ENCODE measurements at places on chromosomes 6 and 20. TPM values are rescaled to one million over a fixed set of nuclear protein-coding genes. Genes with fewer than 3 reads are reported as not detected.
A peak's percentile ranks its signal among the peaks of the same experiment; 100 is the strongest.

GRCh38 chr6:128597956-128598355 lies 77.6 kb upstream of the PTPRK start:
- DNase-seq, result no peak
- H3K36me3 ChIP-seq, result no peaks in the 10 kb centered on the region
- peaks cover 52% of the 10 kb centered on the region for H3K4me1 ChIP-seq
- H3K27ac ChIP-seq, result peak overlapping the region; percentile 81
- H3K4me3 ChIP-seq, result no peak overlapping the region

The PRRT1 gene
- 12.6 TPM for total RNA-seq

GRCh38 chr6:53811082-53811481 lies 16.3 kb downstream of the LRRC1 start:
- peak; percentile 76 for DNase-seq
- H3K27ac ChIP-seq, result peak overlapping the region; percentile 33
- H3K27me3 ChIP-seq, result no peaks in the 10 kb centered on the region
- H3K4me1 ChIP-seq, result peaks cover 44% of the 10 kb centered on the region
- no peak overlapping the region for H3K4me3 ChIP-seq

DNA sequence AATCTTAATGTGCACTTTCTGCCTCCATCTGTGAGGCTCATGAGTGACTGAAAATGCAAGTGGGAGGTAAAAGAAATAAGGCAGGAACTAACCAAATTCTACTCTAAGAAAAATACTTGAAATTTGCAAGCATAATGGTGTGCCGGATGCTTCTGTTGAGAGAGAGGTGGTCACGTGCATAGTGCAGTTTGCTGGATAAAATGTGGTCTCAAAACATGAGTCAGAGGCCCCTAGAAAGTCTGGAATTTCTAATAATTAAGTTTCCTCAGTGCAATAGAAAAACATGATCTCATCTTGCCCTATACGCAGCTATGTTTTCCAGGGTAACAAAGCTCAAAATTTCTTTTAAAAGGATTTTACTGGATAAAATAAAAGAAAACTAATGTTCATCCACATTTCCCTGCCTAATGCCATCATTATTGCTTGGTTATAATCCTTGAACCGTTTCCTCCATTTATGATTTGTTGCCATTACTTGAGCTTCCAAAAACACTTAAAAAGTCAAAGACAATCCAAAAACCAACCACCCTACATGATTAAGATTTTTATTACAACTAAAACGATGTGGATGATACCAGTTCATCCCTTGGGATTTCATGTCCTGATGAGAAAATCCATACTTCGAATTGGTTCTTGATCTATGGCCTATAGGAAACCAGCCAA lies 351.7 kb upstream of the ARID1B start:
- no peak overlapping the region for H3K27ac ChIP-seq
- H3K36me3 ChIP-seq, result no peaks in the 10 kb centered on the region
- peaks cover 13% of the 10 kb centered on the region for H3K4me1 ChIP-seq
- DNase-seq, result no peak

DNA sequence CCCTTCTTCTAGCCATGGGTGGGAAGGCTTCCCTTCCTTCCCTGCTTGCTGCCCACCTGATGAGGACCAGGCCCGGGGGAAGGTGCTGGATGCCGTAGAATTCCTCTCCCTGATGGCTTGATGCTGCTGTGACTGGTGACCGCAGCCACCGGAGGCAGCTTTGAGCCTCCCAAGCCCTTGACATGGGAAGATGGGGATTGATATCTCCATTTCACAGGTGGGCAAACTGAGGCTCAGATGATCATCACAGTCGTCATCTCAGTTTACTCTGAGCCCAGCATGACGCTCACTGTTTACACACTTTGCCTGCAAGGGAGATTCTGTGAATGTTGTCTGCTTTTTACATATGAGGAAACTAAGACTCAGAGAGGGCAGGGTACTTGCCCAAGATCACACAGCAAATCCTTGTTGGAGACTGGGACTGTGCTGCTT lies 43.9 kb downstream of the SRC start:
- H3K4me3 ChIP-seq, result no peak overlapping the region
- H3K27ac ChIP-seq, result no peak overlapping the region
- no peak for DNase-seq
- H3K36me3 ChIP-seq, result no peaks in the 10 kb centered on the region
- H3K27me3 ChIP-seq, result no peaks in the 10 kb centered on the region

DNA sequence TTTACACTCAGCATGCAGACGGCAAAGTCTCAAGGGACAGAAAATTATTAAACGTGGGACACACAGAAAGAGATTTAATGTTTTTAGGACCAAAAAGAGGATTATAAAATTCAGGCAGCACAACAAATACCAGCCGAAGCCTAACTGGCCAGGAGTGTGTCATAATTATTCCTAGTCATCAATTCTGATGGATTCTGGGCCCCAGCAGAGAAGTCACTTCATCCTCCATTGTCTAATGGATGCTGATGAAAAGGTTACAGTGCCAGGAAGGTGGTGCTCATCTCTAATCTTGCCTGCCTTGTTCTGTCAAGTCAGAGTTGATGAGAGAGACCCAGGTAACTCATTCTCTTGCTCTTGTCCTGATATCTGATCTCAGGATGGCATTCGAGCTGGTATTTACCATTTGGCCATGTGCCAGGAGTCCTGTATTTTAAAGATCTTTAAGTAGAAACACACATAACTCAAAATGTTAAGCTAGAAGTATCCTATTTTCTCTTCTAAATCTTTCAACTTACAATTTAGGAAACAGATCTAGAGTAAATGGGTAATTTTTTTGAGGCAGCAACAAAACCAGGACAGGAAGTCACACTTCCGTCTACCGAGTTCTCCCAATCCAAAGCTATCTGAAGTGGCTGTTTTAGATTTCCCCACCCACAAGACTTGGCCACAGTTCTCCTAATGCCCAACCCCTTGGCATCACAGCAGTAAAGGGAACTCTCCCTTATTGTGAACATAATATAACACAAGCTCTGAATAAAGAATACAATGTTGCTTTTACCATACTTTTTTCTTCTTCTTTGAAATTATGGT lies 50.0 kb downstream of the ADAT2 start:
- peaks cover 69% of the 10 kb centered on the region for H3K4me1 ChIP-seq
- H3K27ac ChIP-seq, result peak overlapping the region; percentile 10
- DNase-seq, result peak; percentile 52
- H3K4me3 ChIP-seq, result no peak overlapping the region
- H3K27me3 ChIP-seq, result no peaks in the 10 kb centered on the region
- H3K36me3 ChIP-seq, result no peaks in the 10 kb centered on the region

DNA sequence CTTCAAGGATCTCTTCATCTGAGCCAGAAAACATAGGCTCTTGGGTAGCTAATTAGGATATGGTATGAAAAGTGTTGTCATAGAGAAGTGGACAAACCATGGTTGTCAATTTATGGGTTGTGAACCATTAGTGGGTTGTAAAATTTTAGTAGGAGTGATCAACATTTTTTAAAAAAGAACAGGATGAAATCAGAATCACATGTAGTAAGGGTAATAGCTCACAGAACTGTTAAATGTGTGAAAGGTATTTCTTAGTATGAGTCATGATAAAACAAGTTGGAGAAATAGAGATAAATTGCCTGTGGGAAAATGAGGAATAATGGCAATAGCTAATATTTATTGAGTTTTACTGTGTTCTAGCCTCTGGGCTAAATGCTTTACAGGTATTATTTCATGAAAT lies 113.4 kb downstream of the MAP3K4 start:
- H3K27me3 ChIP-seq, result no peaks in the 10 kb centered on the region
- no peak overlapping the region for H3K4me3 ChIP-seq
- DNase-seq, result no peak
- H3K27ac ChIP-seq, result peak overlapping the region; percentile 29

DNA sequence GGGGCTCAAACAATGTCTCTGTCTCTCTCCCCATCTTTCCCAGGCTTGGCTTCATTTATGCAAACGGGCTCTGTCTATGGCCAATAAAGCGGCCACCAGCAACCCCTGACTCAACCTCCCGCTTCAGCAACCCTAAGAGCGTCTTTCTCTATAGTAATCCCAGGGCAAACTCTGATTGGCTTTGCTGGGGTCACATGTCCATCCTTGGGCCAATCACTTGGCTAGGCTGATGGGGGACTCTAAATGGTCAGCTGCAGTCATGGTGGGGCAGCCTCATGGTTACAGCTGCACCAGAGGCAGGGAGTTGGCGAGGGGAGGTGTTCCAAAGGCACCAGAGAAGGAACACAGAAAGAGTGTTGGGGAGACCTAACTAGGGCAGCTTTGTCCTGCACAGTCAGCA lies 68.5 kb upstream of the BLCAP start:
- H3K36me3 ChIP-seq, result no peaks in the 10 kb centered on the region
- H3K4me1 ChIP-seq, result no peaks in the 10 kb centered on the region
- no peak overlapping the region for H3K27ac ChIP-seq
- no peak overlapping the region for H3K4me3 ChIP-seq
- H3K27me3 ChIP-seq, result peaks cover 93% of the 10 kb centered on the region

GRCh38 chr20:46773680-46774079 lies 64.2 kb downstream of the SLC2A10 start:
- no peak overlapping the region for H3K4me3 ChIP-seq
- no peaks in the 10 kb centered on the region for H3K27me3 ChIP-seq
- H3K36me3 ChIP-seq, result no peaks in the 10 kb centered on the region
- 0 out of 2 replicates have a peak, but pooled peaks cover 6% of the 10 kb centered on the region for H3K4me1 ChIP-seq
- no peak for DNase-seq
- no peak overlapping the region for H3K27ac ChIP-seq

- no peaks in the 10 kb centered on the region for H3K4me1 ChIP-seq
- no peak overlapping the region for H3K27ac ChIP-seq
- no peak for DNase-seq
Observed at GRCh38 chr20:47051936-47052526, 157.4 kb downstream of the EYA2 start.

- no peaks in the 10 kb centered on the region for H3K27me3 ChIP-seq
- no peaks in the 10 kb centered on the region for H3K36me3 ChIP-seq
- H3K27ac ChIP-seq, result peak overlapping the region; percentile 92
- H3K4me1 ChIP-seq, result peaks cover 64% of the 10 kb centered on the region
Observed at GRCh38 chr20:50333812-50334211, 143.2 kb downstream of the CEBPB start.

The LINC00237 gene
- total RNA-seq, result not detected

The RUNX2 gene
- 10.4 TPM for total RNA-seq

GRCh38 chr6:19839788-19840187 lies 2.6 kb downstream of the ID4 start:
- H3K36me3 ChIP-seq, result no peaks in the 10 kb centered on the region
- no peak overlapping the region for H3K4me3 ChIP-seq
- peaks cover 17% of the 10 kb centered on the region for H3K27me3 ChIP-seq
- H3K27ac ChIP-seq, result no peak overlapping the region
- peaks cover 13% of the 10 kb centered on the region for H3K4me1 ChIP-seq

DNA sequence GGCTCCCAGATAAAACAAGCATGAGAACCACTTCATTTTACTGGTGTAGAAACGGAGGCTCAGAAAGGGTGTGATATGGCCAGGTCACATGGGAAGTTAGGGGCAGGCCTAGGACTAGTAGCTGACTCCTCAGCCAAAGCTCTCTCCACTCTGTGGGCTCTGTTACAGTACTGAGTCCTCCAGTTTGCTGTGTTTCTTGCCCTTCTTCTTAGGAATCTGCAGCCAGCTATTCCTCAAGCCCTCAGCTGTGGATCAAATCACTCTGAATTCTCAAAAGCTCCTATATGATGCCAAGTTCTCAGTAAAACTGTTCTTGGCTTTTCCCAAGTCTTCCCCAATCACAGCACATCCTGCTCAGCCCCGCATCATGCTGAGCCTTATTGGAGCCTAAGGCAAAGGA lies 42.5 kb upstream of the ADGRF1 start:
- no peaks in the 10 kb centered on the region for H3K27me3 ChIP-seq
- no peak overlapping the region for H3K4me3 ChIP-seq
- peaks cover 21% of the 10 kb centered on the region for H3K4me1 ChIP-seq
- no peak overlapping the region for H3K27ac ChIP-seq

DNA sequence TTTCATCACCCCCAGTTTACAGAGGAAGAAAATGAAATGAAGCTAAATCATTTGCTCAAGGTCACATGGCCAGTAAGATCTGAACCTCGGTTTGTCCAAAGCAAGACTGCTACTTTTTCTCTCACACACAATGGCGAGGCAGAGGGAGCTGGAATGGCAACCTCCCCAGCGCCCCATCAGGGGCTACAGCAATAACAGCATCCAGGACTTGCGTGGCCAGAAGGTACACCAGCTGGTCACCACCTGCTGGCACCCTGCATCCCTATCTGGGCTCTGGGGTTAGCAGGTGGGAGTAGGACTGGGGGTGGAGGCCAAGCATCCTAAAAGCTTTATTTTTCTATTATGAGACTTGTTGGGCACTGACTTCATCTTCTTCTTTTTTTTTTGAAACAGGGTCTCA lies 41.3 kb downstream of the TTI1 start:
- no peak for DNase-seq
- H3K4me1 ChIP-seq, result peaks cover 16% of the 10 kb centered on the region
- H3K4me3 ChIP-seq, result no peak overlapping the region
- H3K36me3 ChIP-seq, result no peaks in the 10 kb centered on the region
- H3K27me3 ChIP-seq, result no peaks in the 10 kb centered on the region

DNA sequence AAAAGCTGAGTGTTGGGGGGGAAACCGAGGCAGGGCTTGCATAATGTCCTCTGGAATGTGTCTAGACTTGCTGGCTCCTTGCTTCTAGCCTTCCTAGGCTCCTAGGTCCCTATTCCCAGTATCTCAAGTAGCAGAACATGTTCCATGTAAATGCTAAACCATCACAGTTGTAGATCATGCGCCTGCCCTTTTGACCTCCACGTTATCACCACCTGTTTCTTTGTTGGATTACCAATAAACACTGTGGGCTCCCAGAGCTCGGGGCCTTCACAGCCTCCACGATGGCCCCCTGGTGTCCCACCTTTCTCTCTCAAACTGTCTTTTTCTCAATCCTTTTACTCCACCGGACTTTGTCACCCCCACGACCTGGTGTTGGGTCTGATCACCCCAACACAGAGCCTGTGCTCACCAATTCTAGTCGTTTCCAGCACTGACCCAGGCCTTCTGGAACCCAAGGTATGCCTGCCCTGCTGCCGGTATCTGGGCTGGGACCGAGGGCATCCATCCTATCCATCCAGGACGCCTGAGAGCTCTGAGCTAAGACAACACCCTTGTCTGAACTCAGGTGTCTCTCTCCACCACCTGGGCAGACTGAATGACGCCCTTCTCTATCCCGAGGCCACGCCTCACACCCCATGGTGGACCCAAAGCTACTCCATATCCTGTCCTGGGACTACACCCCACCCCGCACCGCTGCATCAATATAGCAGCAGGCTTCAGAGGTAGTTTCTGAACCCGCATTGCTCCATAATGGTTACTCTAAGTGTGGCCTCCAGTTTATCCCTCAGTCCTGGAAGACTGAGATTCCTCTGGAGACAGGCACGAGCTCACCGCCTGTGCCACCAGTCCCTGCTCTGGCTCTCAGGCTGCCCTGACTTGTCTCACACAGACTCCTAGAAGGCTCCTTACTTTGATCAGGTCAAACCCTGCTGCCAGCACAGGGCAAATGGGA lies 9.3 kb upstream of the PRR18 start:
- no peaks in the 10 kb centered on the region for H3K36me3 ChIP-seq
- H3K4me1 ChIP-seq, result no peaks in the 10 kb centered on the region
- no peak overlapping the region for H3K27ac ChIP-seq
- no peak for DNase-seq
